ENCODE measurements at places on chromosomes 13 and 19.

DNA sequence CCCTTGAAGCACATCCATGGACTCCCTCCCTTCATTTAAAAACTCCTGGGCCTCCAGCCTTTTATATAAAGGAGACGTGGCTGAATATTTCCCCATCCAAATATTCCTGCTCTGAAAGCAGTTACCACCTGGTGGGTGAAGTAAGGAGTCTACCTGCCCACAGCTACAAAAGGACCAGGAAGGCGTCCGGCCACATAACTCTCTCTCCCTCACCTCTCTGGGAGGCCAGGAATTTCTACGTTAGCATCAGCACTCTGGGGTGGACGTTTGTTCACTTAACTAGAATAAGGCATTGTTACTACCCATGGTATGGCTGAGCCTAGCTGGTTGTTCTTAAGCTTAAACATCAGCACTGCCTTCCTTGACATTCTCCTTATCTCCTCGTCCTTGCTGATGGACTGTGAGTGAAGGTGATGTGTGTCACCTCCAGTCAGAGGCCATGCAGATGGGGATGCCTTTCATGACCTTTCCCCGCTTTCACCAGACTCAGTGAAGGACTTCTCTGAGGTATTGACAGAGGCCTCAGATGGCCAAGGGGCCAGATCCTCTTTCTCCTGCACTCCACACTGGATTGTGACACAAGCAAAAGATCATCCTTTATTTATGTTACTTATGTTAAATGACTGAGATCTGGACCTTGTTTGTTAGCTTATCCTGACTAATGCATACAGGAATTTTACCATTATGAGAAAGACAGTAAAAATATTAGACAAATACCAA, 22.2 kb upstream of the KPNA3 start:
- DNase-seq: no peak

DNA sequence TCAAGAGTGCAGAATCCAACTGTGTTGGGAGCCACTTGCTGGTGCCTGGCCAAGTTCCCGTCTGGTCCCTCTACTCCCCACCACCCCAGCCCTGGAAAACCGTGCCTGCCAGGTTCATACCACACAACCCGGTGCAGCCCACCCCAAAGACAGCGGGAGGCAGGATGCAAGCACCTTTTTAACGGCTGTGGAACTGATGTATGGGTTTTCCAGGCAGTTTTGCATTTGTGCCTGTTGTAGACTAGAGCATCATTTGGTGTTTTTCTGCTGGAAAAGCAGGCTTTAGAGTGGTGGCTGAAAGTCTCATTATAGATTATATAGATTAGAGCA, 13.5 kb downstream of the TFDP1 start:
- DNase-seq: no peak

DNA sequence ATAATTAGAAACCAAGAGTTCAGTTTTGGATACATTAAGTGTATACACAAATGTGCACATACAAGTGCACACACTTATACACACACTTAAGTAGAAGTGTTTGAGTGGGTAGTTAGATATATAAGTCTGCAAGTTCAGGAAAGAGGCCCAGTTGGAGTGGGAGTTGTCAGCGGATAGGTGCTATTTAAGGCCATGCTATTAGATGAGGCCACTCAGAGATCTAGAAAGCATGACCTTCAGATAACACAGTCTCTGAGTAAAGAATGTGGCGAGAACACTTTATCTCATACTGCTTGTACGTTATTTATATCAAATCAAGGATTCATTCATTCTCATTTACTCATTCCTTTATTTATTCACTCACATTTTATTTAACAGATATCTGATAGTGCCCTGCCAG, 206.2 kb downstream of the POSTN start:
- DNase-seq: no peak

DNA sequence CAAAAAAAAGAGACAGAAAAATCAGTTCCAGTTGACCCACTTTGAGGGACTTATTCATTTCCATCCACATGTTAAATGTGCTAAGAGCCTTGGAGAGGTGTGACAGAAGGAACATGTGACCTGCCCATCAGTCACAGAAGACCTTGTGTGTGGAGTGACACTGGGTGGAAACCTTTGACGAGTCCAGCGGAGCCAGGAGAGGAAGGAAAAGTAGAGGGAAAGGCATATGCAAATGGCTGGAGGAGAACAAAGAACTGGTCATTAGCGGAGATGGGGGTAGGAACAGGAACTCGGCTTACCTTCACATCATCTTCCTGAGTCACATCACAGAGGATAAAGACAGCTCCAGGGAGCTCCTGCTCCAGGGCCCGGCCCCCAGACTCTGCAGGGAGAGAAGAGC, 2.3 kb downstream of the HSD17B14 start:
- no peak for DNase-seq

DNA sequence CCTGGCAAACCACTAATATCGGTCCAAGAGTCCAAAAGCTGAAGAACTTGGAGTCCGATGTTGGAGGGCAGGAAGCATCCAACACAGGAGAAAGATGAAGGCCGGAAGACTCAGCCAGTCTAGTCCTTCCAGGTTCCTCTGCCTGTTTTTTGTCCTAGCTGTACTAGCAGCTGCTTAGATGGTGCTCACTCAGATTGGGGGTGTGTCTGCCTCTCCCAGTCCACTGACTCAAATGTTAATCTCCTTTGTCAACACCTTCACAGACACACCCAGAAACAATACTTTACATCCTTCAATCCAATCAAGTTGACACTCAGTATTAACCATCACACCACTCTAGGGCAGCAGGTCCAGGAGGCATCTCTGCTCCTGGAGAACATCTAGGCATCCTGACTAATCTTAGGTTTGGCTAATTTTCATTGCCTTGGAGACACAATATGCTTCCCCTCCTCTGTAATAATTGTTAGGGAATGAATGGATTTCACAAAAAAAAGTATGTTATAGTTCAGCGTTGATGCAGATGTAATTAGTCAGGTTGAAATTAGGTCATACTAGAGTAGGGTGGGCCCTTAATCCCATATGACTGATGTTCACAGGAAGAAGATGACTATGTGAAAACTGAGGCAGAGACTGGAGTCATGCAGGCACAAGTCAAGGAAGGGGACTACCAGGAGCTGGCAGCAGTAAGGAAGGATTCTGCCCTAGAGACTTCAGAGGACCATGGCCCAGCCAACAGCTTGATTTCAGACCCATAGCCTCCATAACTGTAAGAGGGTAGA, 183.4 kb downstream of the RBM26 start:
- DNase-seq: no peak

DNA sequence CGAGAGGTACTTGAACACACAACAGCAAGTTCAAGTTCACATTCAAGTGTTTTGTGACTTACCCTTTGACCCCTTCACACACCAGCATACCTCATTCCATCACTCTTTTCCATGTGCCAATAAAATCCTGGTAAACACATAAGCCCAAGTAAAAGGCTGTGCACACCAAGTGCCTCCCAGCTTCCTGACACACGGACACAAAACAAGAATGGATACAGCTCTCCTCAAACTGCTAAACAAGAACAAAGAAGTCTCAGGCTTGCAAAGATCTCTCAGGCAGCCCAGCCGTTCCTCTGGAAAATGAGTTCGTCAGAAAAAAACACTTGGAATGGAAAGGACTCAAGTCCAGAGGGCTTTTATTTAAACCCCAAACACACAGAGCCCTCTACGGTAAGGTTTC, 83.7 kb downstream of the NUFIP1 start:
- no peak for DNase-seq
